Esophagus muscularis mucosa (tissue), 4 donors: ENCODE measurements at places on chromosomes 7 and 10. TPM values are rescaled to one million over a fixed set of nuclear protein-coding genes. Genes with fewer than 3 reads are reported as not detected.
A peak's percentile ranks its signal among the peaks of the same experiment; 100 is the strongest.

DNA sequence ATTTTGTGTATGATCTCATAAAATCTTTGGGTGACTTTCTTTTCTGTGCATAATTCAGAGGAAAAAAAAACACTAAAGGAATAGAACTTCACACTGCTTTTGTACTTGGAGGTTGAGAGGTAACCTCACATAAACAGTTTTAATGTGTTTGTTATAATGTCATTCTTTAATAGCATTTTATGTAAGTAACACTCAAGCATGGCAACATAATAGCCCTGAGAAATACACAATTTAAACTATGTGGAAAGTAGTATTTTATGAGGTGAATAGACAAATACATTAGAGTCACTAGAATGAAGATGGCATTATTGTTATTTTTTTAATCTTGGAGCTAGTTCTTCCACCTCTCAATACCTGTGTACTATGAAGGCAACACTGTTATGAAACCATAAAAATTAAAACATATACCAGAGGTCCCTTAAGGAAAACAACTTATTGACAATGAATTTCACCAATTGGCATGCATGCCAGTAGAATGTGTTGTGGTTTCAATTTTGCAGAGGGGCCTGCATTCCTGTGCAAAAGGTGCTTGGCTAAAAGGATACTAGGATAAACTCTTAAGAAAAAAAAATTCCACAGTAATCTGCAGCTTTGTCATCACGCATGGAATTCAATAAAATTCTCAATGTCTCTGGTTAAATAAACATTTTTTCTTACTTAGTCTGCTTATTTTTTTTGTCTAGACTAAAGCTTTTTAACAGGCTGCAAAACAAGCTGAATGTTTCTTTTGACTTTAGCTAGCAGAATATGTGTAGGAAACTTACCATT is 102.5 kb downstream of the CD36 start:
- no peak for DNase-seq

PPP1R17 gene
- total RNA-seq = not detected

GRCh38 chr10:6562221-6562620 is 17.9 kb downstream of the PRKCQ start:
- DNase-seq = no peak

RPEL1 gene
- not detected for total RNA-seq

- no peak for DNase-seq
Observed at GRCh38 chr10:61904733-61905725, 3.5 kb downstream of the ARID5B start.

DNA sequence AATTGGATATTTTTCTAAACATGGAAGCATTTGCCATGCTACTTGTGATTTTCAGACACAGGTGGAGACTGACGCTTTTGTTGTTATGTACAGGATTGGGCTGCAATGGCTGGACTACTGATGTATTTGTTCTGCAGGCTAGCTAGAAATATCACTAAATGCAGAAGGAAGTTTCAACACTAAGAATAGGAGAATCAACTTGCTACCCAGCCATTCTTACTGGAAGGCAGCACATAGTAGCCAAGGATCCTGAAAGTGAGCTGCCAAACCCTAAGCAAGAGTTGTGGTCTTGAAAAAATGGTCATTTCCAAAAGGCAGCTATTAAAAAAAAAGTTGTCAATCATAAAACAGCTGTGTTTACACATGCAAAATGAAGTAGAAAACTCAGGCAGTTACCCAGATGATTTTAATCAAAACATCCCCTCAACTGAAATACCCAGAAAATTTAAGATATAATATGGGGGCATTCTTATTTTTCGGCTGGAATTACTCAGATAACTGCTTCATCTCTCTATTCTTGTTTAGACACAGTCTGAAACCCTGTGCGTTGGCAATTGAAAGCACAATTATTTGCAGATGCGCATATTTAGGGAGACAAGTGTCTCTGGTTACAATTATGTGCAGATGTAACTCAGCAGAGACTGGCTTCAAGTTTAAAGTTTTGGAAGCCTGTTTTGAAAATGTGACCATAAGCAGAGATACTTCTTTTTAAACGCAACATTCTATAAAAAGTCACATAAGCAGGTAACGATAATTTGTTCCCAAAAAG is 31.2 kb downstream of the GFRA1 start:
- DNase-seq = no peak

GRCh38 chr10:4195213-4195612 is 410.2 kb upstream of the KLF6 start:
- DNase-seq = no peak

FAM25G gene
- total RNA-seq = not detected

NYAP1 gene
- 2.1 TPM for total RNA-seq

LIPF gene
- not detected for total RNA-seq

TAC1 gene
- 2.3 TPM for total RNA-seq

EN2 gene
- total RNA-seq = 0.06 TPM

DNA sequence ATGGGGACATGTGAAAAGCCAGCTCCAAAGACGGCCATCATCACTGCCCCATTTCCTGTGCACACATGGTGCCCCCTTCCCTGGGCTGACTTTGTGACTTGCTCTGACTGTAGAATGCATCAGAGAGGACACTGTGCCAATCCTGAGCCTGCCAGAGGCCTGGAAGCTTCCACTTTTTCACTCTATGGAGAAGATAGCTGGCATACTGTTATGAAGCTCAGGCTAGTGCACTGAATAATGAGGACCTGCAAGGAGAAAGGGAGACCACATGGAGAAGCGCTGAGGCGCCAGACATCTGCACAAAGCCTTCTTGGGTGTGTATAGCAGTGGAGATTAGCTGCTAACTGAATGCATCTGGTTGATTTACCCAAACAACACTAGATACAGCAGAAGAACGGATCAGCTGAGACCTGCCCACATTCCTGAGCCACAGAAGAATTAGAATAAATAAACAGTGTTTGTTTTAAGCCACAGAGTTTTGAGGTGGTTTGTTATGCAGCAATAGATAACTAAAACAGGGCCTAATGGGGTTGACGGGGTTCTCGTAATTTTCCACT is 58.9 kb upstream of the C10orf90 start:
- DNase-seq = peak; percentile 50

DNA sequence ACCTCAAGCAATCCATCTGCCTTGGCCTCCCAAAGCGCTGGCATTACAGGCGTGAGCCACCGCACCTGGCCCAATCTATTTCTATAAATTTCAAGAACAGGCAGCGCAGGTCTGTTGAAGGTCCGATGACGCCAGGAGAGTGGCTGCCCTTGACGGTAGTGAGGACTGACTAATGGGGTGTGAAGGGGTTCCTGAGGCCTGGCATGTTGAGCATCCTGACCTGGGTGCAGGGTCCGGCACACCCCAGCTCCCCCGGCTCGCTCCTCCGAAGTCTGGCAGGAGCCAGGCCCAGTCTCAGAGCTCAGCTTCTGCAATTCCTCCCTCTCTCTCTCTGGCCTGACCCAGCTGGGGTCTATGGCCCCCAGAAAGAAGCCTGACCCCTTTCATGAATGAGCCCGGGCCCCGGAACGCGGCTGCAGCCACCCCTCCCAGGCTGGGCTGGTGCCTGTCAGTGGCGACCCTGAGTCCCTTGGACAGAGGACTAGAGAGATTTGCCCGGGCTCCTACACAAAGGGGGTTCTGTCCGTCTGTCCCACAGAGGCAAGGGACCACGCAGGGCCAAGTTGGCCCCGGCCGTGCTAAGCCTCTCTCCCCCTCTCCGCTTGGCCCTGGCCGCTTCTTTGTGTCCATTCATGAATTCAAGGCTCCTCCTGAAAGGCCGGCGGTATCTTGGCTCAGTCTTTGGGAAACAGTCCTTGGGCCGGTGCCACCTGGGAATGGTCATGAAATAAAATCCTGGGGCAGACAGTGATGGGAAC is 18.8 kb downstream of the MMD2 start:
- no peak for DNase-seq

- DNase-seq = no peak
Observed at GRCh38 chr10:71231206-71231605, 18.8 kb downstream of the UNC5B start.

DNA sequence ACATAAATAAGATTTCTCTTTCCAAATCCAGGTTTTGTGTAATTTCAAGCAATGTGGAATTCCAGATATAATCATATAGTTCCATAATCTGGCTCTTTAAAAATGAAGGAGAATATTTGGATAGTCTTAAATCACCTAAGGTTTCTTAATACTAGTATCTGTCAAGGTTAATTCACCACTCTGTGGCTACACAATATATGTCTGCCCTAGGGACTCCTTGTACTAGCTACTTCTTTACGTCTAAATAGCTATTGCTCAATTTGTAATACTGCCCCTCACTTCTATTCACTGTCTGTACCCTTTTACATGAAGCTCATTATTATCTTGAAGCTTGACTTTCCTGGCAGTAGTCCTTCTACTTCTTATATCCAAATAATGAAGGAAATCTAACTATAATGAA is 47.2 kb downstream of the CACNA2D1 start:
- DNase-seq = no peak

DNA sequence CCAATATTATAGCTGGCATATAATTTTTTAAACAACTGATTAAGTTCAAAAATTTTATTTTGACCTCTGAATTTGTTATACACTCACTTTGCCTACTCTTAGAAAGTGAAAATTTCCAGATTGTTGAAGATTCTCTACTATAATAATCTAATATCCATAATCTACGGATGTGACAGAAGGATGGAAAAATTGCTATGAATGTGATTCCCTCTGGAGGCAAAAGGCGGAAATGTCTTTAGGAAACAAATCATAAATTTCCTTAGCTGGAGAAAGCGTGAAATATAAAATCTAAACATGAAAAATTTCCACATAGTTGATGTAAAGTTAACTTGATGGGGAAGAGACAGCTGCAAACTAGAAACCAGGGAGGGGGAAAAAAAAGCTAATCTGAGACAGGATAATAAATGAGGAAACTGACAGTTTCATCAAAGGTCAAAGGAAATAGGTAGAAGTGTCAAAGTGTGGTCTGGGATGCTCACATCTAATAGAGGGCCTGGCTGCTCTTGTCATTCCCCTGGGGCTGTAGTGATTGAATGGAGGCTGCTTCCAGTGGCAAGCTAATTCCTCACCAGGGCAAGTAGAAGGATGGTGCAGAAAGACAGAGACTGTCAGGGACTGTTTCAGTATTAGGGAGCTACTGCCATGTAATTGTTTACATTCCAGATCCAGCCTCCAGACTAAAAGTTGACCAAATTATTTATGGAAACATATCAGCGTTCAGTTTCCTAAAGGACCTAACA is 264.5 kb downstream of the SDHAF3 start:
- no peak for DNase-seq

GRCh38 chr10:3895045-3895631 is 110.1 kb upstream of the KLF6 start:
- DNase-seq = no peak

DNA sequence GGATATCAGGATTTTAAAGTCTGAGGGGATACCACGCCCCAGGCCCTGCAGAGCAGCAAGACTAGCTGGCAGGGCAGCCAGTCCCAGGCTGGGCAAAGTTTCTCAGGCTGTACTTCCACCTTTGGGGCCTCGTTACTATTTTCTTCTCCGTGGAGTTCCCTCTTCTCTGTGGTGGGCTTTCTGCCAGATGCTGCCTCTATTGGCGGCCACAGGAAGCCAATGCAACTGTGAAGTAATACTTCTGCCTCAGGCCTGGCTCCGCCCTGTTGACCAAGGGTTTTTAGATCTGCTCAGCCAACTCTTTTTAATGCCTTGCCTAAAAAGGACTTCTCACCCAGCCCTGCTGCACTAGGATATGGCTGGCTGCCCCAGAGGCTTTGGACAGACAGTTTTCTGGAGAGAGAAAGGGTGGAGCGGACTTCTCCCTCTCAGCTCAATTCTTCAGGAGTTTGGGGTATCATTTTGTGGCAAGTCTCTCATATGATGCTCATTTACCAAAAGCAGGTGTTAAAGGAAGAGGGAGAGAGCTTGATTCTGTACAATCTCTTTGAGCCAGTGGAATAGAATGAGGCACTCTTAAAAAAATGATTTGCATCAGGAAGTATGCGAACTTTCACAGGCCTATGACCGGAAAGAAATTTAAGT is 67.4 kb downstream of the HHEX start:
- peak; percentile 96 for DNase-seq

GRCh38 chr7:24669971-24670591 is 87.2 kb downstream of the GSDME start:
- DNase-seq = no peak

GRCh38 chr7:138431517-138431916 is 28.5 kb upstream of the TRIM24 start:
- no peak for DNase-seq

DNA sequence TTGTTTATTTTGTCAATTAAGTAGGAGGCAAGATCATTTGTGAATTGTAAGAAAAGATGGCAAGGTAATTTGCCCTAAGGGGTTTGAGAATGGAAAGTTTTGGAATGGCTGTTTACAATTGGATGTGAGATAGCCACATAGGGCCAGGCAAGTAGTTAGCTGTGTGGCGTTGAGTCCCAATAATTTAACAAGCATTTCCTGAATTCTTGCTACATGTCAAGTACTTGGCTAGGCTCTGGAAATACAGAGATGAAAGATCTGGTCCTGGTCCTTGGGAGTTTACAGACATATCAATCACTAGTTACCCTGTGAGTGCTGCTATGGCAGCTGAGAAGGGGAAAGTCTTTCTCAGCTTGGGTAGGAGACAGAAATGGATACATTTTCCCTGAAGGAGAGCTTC is 401.6 kb downstream of the SUGCT start:
- DNase-seq = no peak

- DNase-seq = no peak
Observed at GRCh38 chr10:126661356-126661755, 9.1 kb downstream of the C10orf90 start.

GPR158 gene
- total RNA-seq = 0.19 TPM

DNA sequence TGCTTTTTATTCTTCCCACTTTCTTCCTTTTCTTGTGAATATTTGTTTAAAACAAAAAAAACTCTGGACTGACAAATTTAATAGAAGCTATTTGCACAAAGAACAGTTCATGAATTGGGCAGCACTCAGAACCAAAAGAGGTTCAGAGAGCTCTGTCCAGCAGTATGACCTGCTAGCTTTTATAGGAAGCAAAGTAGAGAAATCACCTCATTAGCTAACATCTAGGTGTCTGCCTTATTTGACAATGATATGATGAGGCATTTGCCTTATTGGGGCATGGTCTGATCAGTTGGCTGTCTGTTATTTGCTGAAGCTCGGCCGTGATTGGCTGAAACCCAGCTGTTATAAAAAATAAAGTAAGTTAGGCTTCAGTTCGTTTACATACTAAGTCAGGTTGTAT is 819 bp upstream of the TRIM4 start:
- DNase-seq = no peak

LRRC17 gene
- 2.2 TPM for total RNA-seq

SLC16A9 gene
- not detected for total RNA-seq

GRCh38 chr10:11958956-11959355 is 83.7 kb downstream of the UPF2 start:
- no peak for DNase-seq

- no peak for DNase-seq
Observed at GRCh38 chr10:95297402-95297801, 6.6 kb upstream of the PDLIM1 start.

GRCh38 chr7:119713606-119714005 is 559.4 kb upstream of the KCND2 start:
- DNase-seq = no peak

DNA sequence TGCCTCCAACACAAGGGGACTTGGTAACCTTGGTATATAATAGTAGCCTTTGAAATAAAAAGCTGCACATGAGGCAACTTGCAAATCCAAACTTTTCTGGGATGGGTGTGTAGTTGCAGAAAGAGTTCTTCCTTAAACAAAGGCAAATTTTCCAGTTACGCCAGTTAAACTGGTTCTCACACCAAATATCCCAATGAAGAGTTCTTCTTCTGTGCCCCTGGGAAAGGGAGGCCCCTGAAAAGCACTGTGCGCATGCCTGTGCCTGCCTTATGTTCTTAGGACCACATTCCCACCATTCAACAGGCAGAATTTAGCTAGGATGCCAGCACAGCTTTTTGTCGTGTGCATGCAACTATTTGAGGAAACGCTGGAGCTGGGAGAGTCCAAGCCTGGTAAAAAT is 164.8 kb upstream of the SLC25A13 start:
- no peak for DNase-seq

GRCh38 chr10:12636571-12636970 is 287.2 kb downstream of the CAMK1D start:
- DNase-seq = no peak
